ENCODE measurements at places on chromosomes 6 and 20. TPM values are rescaled to one million over a fixed set of nuclear protein-coding genes. Genes with fewer than 3 reads are reported as not detected.

DNA sequence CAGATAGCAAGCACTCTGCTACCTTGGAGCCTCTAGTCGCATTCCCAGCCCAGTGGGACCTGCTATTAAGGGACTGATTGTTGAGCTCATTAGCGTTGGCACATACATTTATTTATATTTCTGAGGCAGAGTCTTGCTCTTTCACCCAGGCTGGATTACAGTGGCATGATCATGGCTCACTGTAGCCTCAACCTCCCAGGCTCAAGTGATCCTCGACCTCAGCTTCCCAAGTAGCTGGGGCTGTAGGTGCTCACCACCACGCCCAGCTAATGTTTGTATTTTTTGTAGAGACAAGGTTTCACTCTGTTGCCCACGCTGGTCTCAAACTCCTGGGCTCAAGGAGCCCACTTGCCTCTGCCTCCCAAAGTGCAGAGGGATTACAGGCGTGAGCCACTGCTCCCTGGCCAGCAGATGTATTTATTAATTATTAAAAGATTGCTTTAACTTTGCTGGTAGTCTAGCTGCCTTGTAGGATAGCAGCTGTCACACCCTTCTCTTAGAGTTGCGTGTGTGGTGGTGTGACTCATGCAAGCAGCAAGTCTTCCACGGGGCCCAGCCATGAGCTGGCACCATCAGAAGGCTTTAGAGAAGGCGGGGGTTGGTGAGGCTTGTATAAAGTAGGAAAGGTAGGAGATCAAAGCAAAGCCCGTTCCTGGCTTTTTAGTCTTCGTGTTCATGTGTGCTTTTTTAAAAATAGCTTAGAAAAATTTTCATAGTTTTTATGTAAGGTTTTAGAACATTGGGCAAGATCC, 16.5 kb downstream of the ACTR5 start:
- no peak overlapping the region for H3K4me3 ChIP-seq
- no peaks in the 10 kb centered on the region for H3K4me1 ChIP-seq
- H3K27me3 ChIP-seq: no peaks in the 10 kb centered on the region
- DNase-seq: no peak
- no peaks in the 10 kb centered on the region for H3K36me3 ChIP-seq

DNA sequence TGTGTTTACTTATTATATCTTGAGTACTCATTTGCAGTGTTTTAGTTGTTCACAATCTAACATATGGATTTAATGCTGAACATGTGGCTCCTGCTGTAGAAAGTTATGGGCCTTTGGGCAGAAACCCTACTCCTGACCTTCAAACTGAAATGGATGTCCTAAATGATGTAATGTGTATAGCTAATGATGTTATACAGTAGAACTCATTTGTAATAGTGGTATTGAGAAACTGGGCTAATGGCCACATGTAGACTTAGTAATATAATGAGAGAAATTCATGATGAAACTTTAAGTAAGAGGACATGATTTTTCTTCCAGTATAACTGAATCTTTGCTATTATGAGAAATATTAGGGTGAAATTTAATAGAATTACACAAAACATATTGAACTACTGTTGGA, 121.3 kb upstream of the PTPRK start:
- H3K27me3 ChIP-seq: no peaks in the 10 kb centered on the region
- no peaks in the 10 kb centered on the region for H3K36me3 ChIP-seq
- H3K4me3 ChIP-seq: no peak overlapping the region
- DNase-seq: no peak
- H3K27ac ChIP-seq: no peak overlapping the region

GRCh38 chr6:158039178-158039557, 57.5 kb downstream of the SYNJ2 start:
- no peak overlapping the region for H3K27ac ChIP-seq
- no peaks in the 10 kb centered on the region for H3K36me3 ChIP-seq
- DNase-seq: peak; percentile 21
- peaks cover 6% of the 10 kb centered on the region for H3K4me1 ChIP-seq
- no peaks in the 10 kb centered on the region for H3K27me3 ChIP-seq

GRCh38 chr6:20805021-20805420, 270.8 kb downstream of the CDKAL1 start:
- H3K27me3 ChIP-seq: no peaks in the 10 kb centered on the region
- DNase-seq: no peak
- no peak overlapping the region for H3K27ac ChIP-seq
- no peak overlapping the region for H3K4me3 ChIP-seq

GRCh38 chr6:90146024-90146423, 150.6 kb downstream of the BACH2 start:
- H3K4me1 ChIP-seq: no peaks in the 10 kb centered on the region
- no peak overlapping the region for H3K27ac ChIP-seq
- no peak overlapping the region for H3K4me3 ChIP-seq
- no peaks in the 10 kb centered on the region for H3K36me3 ChIP-seq
- no peaks in the 10 kb centered on the region for H3K27me3 ChIP-seq
- DNase-seq: no peak

DNA sequence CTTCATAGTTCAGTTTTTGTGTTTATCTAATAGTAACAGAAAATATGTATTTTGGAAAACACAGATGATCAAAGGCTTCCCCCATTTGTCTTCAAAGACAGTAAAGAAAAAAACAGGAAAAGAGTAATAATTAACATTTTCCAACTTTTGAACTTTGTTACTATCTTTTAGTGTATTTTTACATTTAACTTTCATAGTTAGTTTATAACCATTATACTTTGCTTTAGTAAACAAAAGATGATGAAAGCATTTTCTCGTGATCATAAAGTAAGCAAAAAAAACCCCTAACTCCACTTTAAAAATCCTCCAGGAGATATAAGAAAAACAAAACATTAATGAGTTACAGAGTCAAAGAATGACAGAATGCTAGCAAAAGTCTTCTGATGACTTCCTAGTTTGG, 13.6 kb upstream of the GPRC6A start:
- no peaks in the 10 kb centered on the region for H3K27me3 ChIP-seq
- H3K27ac ChIP-seq: no peak overlapping the region
- H3K4me1 ChIP-seq: no peaks in the 10 kb centered on the region
- H3K4me3 ChIP-seq: no peak overlapping the region
- H3K36me3 ChIP-seq: no peaks in the 10 kb centered on the region

DNA sequence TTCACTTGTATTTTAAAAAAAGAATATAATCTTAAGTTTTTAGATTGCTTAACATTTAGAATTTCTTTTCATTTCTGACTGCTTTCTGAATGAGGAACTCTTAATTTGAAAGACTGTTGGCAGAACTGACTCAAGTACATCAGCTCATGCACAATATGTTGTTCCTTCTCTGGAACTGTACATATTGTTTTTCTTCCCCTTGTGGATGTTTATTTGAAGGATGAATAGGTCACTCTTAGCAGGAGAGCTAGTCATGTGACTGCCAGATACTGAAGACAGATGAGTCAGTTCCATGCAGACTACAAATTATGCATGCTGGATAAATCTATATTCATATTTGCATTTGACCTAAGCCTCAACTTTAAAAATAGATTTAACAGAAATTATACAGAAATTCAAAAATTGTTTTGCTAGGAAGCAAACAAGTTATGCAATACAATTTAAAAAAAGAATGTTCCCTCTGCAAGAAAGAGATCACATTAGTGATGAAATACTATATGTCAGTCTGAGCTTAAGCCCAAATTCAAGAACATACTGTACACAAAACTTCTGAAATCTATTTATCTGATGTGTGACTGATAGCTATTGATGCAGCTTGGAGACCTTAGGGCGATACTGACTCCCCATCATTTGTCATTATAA, 1274.9 kb upstream of the GJE1 start:
- no peaks in the 10 kb centered on the region for H3K4me1 ChIP-seq
- H3K27ac ChIP-seq: no peak overlapping the region
- H3K4me3 ChIP-seq: no peak overlapping the region
- H3K36me3 ChIP-seq: no peaks in the 10 kb centered on the region
- H3K27me3 ChIP-seq: no peaks in the 10 kb centered on the region
- DNase-seq: no peak

- no peaks in the 10 kb centered on the region for H3K27me3 ChIP-seq
- no peaks in the 10 kb centered on the region for H3K36me3 ChIP-seq
- DNase-seq: peak; percentile 60
- no peak overlapping the region for H3K4me3 ChIP-seq
Observed at GRCh38 chr6:99185525-99185924, 163.9 kb downstream of the FAXC start.

- no peaks in the 10 kb centered on the region for H3K4me1 ChIP-seq
- DNase-seq: no peak
- H3K27ac ChIP-seq: no peak overlapping the region
- H3K27me3 ChIP-seq: no peaks in the 10 kb centered on the region
Observed at GRCh38 chr20:47411161-47411560, 54.7 kb upstream of the ZMYND8 start.

- no peak overlapping the region for H3K4me3 ChIP-seq
- H3K36me3 ChIP-seq: no peaks in the 10 kb centered on the region
- no peak overlapping the region for H3K27ac ChIP-seq
- DNase-seq: no peak
- no peaks in the 10 kb centered on the region for H3K27me3 ChIP-seq
- no peaks in the 10 kb centered on the region for H3K4me1 ChIP-seq
Observed at GRCh38 chr6:156029286-156029985, 573.8 kb upstream of the NOX3 start.

DNA sequence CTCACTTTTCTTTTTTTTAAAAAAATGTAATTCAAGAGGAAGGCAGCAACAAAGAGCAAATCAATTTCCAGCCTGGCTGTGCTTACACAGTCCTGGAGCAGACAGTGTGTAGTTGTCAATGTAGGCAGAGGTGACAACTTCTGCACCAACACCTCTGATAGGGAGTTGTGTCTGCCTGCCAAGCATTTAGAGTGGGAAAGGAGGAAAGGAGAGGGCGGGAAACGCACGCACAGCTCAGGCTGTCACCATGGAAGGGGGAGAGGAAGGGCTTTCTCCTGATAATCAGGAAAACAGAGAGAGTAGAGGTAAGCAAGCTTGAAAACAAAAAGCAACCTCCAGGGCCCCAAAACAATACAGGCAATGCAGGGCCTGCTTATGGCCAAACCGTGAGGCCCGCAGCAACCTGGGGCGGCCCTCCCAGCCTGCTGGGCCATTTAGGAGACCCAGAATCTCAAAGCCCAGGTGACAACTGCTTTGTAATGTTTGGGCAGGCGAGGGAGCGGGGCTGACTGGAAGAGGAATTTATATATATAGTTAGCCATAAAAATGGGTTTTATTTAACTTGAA, 41.5 kb upstream of the GFOD1 start:
- H3K4me3 ChIP-seq: no peak overlapping the region
- H3K36me3 ChIP-seq: no peaks in the 10 kb centered on the region
- DNase-seq: no peak

- H3K4me3 ChIP-seq: no peak overlapping the region
- no peaks in the 10 kb centered on the region for H3K36me3 ChIP-seq
- no peaks in the 10 kb centered on the region for H3K27me3 ChIP-seq
- no peak for DNase-seq
- no peak overlapping the region for H3K27ac ChIP-seq
Observed at GRCh38 chr6:106025655-106026054, 60.5 kb upstream of the PRDM1 start.

- no peak overlapping the region for H3K4me3 ChIP-seq
- H3K27ac ChIP-seq: no peak overlapping the region
- DNase-seq: no peak
- no peaks in the 10 kb centered on the region for H3K4me1 ChIP-seq
- no peaks in the 10 kb centered on the region for H3K36me3 ChIP-seq
Observed at GRCh38 chr6:89250239-89250638, 33.1 kb upstream of the GABRR1 start.

DNA sequence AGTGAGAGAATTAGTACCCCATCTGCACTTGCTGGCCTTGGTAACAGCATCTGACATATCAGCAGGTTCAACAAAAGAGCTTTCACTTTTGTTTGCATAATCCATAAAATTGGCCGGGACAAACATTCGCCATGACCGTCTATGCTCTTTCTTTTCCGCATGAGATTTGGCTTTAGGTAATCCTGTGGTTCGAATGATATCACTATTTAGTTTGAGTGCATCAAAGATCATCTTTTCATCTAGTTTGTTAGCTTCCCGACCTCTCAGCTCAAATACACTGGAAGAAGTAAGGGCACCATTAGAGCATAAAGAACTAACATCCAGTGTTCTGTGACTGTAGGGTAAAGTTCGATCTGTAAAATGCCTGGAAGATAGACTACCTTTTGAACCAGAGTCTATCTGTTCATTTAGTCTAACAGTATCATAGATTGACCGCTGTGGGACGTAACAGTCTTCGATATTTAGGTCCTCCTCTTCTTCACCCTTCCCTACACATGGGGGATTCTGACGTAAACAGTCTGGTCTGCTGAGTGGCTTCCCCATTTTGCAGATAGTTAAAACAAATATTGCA, 101.6 kb downstream of the DST start:
- DNase-seq: no peak
- peak overlapping the region; percentile 48 for H3K4me3 ChIP-seq
- no peaks in the 10 kb centered on the region for H3K27me3 ChIP-seq
- no peaks in the 10 kb centered on the region for H3K36me3 ChIP-seq
- no peak overlapping the region for H3K27ac ChIP-seq

GRCh38 chr6:27838058-27838944, 73.9 kb downstream of the OR2B2 start:
- peak overlapping the region; percentile 81 for H3K4me3 ChIP-seq
- H3K36me3 ChIP-seq: no peaks in the 10 kb centered on the region
- H3K4me1 ChIP-seq: peaks cover 26% of the 10 kb centered on the region
- no peaks in the 10 kb centered on the region for H3K27me3 ChIP-seq
- peak overlapping the region; percentile 98 for H3K27ac ChIP-seq

DNA sequence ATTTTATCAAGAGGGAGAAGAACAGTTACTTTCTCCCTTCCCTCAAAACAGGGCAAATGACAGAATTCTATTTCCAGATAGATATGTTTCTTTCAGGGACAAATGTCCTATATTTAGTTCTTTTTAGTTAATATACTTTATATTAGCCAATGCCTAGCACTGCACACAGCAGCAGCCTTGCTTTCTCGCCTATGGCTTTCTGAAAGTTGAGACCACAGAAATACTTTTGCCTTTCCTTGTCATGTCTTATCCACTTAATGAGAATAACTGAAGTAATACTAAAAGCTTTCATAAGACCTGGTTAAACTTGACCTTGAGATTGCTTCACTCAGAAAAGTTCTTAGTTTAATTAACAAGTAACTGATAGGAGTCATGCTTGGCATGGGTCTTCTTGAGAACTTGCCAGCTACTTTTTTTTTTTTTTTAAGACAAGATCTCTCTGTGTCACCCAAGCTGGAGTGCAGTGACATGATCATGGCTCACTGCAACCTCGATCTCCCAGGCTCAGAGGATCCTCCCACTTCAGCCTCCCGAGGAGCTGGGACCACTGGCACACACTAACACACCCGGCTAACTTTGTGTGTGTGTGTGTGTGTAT, 159.3 kb downstream of the CDKAL1 start:
- H3K4me1 ChIP-seq: no peaks in the 10 kb centered on the region
- no peak overlapping the region for H3K4me3 ChIP-seq
- no peaks in the 10 kb centered on the region for H3K27me3 ChIP-seq
- H3K27ac ChIP-seq: no peak overlapping the region
- no peak for DNase-seq

- H3K27me3 ChIP-seq: no peaks in the 10 kb centered on the region
- H3K36me3 ChIP-seq: no peaks in the 10 kb centered on the region
- no peak overlapping the region for H3K4me3 ChIP-seq
- DNase-seq: no peak
Observed at GRCh38 chr6:13762611-13763441, 51.2 kb upstream of the RANBP9 start.

Gene OR12D3
- not detected for total RNA-seq

Gene PRKN
- total RNA-seq: 2.8 TPM

Gene THBD
- total RNA-seq: 0.06 TPM

Gene SYNDIG1
- total RNA-seq: 1.0 TPM

Gene ADGRG6
- total RNA-seq: 0.93 TPM

Gene MUCL3
- total RNA-seq: 0.03 TPM

Gene RIPPLY2
- not detected for total RNA-seq

Gene ADGRF5
- not detected for total RNA-seq

Gene GJA1
- 498 TPM for total RNA-seq

Gene NANP
- 3.5 TPM for total RNA-seq

Gene FAM184A
- 9.8 TPM for total RNA-seq
